ENCODE measurements at places on chromosomes 13 and 19.

GRCh38 chr13:73828811-73829210 lies 305.4 kb downstream of the KLF12 start:
- no peak for DNase-seq

DNA sequence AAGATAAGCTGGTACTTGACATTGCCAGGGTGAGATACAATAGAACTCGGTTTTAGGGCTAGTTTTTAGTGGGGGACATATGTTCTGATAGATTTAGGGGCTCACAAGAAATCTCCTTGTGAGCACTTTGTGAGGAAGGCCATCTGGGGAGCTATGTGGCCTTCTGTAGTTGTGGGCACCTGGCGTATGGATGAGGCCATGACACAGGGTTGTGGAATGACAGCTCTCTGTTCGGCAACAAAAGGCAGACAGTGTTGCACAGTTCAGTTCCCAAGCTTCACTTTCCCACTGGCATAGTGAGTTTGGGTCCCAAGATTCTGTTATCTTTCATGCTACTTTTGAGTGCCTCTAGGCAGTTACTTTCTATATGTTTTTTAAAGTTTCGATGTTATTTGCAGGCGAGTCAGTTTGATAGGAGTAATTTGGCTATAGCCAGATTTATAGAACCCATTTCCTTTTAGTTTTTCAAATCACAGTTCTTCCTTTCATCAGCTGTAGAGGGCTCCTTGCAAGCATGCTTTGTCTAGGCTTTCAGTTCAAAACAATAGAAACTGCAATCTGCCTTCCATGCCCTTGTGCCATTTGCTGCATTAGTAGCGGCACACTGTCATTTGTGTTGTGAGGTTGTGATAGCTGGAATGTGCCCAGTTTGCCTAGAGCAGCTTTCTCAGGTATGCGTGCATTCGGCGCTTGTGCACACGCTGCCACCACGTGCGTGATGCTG lies 70.6 kb upstream of the TEX29 start:
- DNase-seq, result no peak

- DNase-seq, result no peak
Observed at GRCh38 chr13:51647067-51647466, 62.8 kb downstream of the WDFY2 start.

GRCh38 chr19:8452446-8453123 lies 7.8 kb downstream of the HNRNPM start:
- no peak for DNase-seq

DNA sequence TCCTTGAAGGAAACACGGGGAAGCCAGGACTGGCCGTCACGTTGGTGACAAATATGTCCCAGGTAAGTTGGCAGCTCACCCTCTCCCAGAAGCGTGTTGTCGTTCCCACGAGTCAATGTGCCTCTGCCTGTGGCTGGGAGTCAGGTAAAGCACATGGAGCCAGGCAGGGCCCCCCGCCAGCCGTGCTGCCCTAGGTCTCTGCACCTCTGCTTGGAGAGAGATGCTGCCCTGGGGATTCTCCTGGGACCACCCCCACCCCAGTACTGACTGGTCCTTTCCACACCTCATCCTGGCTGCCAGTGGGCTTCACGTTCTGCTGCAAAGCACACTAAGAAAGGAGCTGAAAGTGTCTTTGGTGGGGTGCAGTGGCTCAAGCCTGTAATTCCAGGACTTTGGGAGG lies 9.9 kb downstream of the ZNF114 start:
- no peak for DNase-seq

- no peak for DNase-seq
Observed at GRCh38 chr19:3580156-3580934, 4.9 kb upstream of the GIPC3 start.

DNA sequence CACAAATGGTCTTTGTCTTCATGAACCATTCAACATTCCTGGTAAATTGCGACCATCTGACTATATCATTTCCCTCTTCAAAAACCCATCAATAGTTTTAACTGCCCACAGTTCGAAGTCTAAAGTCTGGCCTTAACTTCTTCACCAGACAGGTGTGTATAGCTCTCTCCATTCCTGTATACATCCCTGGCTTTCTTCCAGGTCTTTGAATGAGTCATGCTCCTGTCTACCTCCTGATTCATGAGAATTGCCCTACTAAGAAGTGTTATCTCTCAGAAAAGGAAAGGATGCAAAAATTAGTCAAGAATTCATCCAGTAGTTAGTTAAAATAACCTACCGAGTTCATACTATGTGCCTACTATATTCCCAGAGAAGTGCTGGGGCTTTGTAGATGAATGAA lies 225.0 kb downstream of the TBC1D4 start:
- no peak for DNase-seq

- no peak for DNase-seq
Observed at GRCh38 chr19:42497492-42498168, 30.7 kb downstream of the CEACAM1 start.

DNA sequence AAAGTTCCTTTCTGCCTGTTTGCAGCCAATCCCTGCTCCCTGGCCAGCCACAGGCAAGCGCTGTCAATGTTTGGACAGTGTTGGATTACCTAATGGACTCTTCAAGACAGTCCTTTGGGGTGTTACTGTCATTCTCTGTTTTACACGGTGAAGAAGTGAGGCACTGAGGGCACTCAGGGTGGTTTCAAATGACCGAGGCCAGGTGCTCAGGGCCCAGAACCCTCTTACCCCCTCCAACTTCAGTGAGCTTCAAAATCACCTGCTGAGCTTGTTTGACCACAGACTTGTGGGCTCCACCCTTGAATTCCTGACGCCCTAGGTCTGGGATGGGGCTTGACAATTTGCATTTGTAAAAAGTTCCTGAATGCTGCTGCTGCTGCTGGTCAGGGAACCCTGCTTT lies 97.9 kb downstream of the GGACT start:
- DNase-seq, result no peak

DNA sequence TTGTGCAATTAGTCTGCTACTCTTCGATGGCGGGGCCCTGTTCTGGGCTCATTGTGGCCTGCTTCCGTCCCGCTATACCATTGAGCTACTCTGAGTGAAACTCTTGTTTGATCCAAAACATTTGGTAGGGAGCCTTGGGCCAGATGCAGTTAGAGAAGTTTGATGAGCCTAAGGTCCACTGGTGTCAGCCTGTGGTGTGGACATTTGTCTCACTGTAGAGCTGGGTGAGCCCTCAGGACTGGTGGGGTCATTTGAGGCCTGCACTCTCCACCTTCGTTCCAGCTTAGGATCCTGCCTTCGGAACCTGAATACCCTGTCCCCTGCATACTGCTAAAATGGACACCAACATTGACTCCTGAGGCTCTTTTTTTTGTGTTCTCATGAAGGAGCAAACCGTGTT lies 6.9 kb downstream of the UBAC2 start:
- no peak for DNase-seq

GRCh38 chr13:50017819-50018218 lies 2.6 kb downstream of the KCNRG start:
- no peak for DNase-seq

GRCh38 chr19:55071129-55071502 lies 4.6 kb upstream of the EPS8L1 start:
- no peak for DNase-seq

Data from stimulated activated CD8-positive, alpha-beta memory T cell treated with anti-CD3 and anti-CD28 coated beads, Interleukin-4, amount 100 ng/mL, for 4 hours (primary cell).